ENCODE measurements at places on chromosomes 7 and 10. TPM values are rescaled to one million over a fixed set of nuclear protein-coding genes. Genes with fewer than 3 reads are reported as not detected.

- H3K4me3 ChIP-seq, result no peak overlapping the region
- no peak for DNase-seq
- H3K27ac ChIP-seq, result no peak overlapping the region
- H3K4me1 ChIP-seq, result no peaks in the 10 kb centered on the region
Measured at GRCh38 chr7:97016381-97017191, 8.0 kb downstream of the DLX5 start.

- no peaks in the 10 kb centered on the region for H3K27me3 ChIP-seq
- DNase-seq, result no peak
- no peak overlapping the region for H3K27ac ChIP-seq
- no peak overlapping the region for H3K4me3 ChIP-seq
Measured at GRCh38 chr10:71266918-71267442, 52.1 kb upstream of the SLC29A3 start.

The NPFFR1 gene
- not detected for total RNA-seq

GRCh38 chr10:122468926-122469781, 7.8 kb downstream of the HTRA1 start:
- H3K27me3 ChIP-seq, result no peaks in the 10 kb centered on the region
- no peaks in the 10 kb centered on the region for H3K36me3 ChIP-seq
- no peak for DNase-seq
- no peak overlapping the region for H3K4me3 ChIP-seq

GRCh38 chr7:27765841-27766240, 25.9 kb downstream of the TAX1BP1 start:
- no peak for DNase-seq
- no peaks in the 10 kb centered on the region for H3K36me3 ChIP-seq
- no peak overlapping the region for H3K27ac ChIP-seq
- no peaks in the 10 kb centered on the region for H3K4me1 ChIP-seq

GRCh38 chr7:123977081-123977480, 52.0 kb downstream of the SPAM1 start:
- no peak for DNase-seq
- no peaks in the 10 kb centered on the region for H3K27me3 ChIP-seq
- no peaks in the 10 kb centered on the region for H3K4me1 ChIP-seq
- no peak overlapping the region for H3K4me3 ChIP-seq
- H3K27ac ChIP-seq, result no peak overlapping the region
- H3K36me3 ChIP-seq, result no peaks in the 10 kb centered on the region

DNA sequence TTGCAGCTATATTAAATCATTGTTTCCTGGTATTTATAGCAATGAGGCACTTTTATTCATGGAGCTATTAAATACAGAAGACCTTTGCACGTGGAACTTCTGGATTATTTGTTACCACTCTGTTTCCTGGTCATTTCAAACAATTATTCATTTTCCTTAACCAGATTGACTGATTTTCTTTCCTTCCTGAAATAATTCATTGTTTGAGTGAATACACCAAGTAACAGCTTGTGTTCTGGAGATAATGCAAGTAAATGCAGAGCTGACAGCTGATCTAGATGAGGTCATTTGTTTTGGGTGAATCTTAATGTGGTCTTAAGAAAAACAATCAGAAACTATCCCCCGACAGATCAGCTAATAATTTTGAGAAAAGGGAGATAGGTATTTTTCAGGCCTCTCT, 497.7 kb downstream of the KIF20B start:
- H3K4me3 ChIP-seq, result no peak overlapping the region
- H3K36me3 ChIP-seq, result no peaks in the 10 kb centered on the region
- H3K27ac ChIP-seq, result no peak overlapping the region
- no peaks in the 10 kb centered on the region for H3K27me3 ChIP-seq
- H3K4me1 ChIP-seq, result no peaks in the 10 kb centered on the region
- DNase-seq, result no peak

GRCh38 chr7:34838329-34838728, 180.3 kb downstream of the NPSR1 start:
- H3K4me3 ChIP-seq, result no peak overlapping the region
- H3K27ac ChIP-seq, result no peak overlapping the region
- H3K36me3 ChIP-seq, result no peaks in the 10 kb centered on the region

The CHRM2 gene
- 0.86 TPM for total RNA-seq

- H3K36me3 ChIP-seq, result no peaks in the 10 kb centered on the region
- peak; percentile 84 for DNase-seq
- peak overlapping the region; percentile 94 for H3K27ac ChIP-seq
Measured at GRCh38 chr10:117003336-117003735, 1.7 kb downstream of the SHTN1 start.

The CCL26 gene
- total RNA-seq, result not detected

GRCh38 chr7:412313-412710, 107.3 kb downstream of the PDGFA start:
- no peaks in the 10 kb centered on the region for H3K4me1 ChIP-seq
- DNase-seq, result peak; percentile 42
- H3K27me3 ChIP-seq, result no peaks in the 10 kb centered on the region

- H3K4me3 ChIP-seq, result no peak overlapping the region
- H3K27ac ChIP-seq, result no peak overlapping the region
- no peak for DNase-seq
- H3K4me1 ChIP-seq, result no peaks in the 10 kb centered on the region
Measured at GRCh38 chr10:13396369-13396768, 48.3 kb upstream of the SEPHS1 start.

DNA sequence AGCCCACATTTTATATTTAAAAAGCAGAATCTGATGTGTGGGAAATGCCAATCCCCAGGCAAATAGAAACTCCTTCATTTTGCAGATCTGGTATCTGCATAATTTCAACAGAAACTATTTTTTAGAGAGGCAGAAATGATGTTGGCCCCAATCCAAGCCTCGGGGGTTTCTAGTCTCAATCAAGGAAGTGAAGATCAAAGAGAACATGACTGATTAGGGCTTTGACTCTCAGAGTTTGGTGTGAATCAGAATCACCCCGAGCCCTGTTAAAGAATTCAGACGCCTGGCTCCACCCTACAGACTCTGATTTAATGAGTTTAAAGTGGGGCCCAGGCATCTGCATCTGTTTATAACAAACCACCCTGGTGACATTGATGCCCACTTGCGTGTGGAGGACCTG, 36.7 kb upstream of the UBE2H start:
- no peak overlapping the region for H3K4me3 ChIP-seq
- H3K36me3 ChIP-seq, result no peaks in the 10 kb centered on the region
- H3K4me1 ChIP-seq, result peaks cover 7% of the 10 kb centered on the region
- no peaks in the 10 kb centered on the region for H3K27me3 ChIP-seq

GRCh38 chr10:70807556-70807955, 8.2 kb upstream of the SGPL1 start:
- no peaks in the 10 kb centered on the region for H3K36me3 ChIP-seq
- H3K27ac ChIP-seq, result no peak overlapping the region
- DNase-seq, result no peak
- no peaks in the 10 kb centered on the region for H3K4me1 ChIP-seq
- H3K27me3 ChIP-seq, result no peaks in the 10 kb centered on the region
- H3K4me3 ChIP-seq, result no peak overlapping the region

DNA sequence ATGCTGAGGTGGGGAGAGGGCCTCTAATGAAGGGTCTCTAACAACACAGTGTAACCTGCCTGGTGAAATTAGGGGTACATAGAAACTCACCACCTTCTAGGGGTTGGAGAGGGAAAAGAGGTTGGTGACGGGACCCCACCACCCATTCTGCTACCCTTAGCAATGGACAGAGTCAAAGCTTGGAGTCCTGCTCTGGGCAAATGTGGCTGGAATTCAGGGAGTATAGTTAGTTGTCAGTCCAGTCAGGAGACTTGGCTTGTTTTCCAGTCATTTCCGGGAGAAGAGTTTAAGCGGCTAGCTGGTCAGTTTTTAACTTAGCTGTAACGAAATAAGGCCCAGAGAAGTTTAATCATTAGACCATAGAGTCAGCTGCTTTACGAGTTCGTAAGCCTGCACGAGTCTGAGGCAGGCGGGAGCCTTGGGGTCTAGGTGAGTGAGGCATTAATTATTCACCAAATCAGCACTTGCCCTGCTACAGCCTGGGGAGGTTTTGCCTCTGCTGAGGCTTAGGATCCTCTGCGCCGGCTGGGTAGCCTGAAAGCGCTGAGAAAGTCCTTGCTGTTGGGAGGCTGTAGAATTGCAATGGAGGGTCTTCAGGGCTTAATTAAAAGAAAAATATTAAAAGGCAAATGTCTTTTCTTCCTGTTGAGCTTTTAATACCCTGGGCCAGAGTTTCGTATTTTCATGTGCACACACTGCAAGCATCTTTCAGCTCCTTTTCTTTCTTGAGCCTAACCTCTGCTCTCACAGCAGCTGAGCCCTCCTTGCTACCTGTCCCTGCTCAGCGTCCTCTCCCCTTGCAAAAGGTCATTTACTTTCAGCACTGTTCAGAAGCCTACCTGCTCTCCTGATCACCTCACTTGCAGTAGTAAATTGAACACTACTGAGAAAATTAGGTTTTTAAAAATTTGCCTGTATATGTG, 1.5 kb upstream of the LAMB1 start:
- H3K27ac ChIP-seq, result no peak overlapping the region
- no peak overlapping the region for H3K4me3 ChIP-seq
- DNase-seq, result no peak
- no peaks in the 10 kb centered on the region for H3K36me3 ChIP-seq

All from right lobe of liver (tissue), 6 donors.